ENCODE measurements at places on chromosomes 7 and 10.
A peak's percentile ranks its signal among the peaks of the same experiment; 100 is the strongest.

DNA sequence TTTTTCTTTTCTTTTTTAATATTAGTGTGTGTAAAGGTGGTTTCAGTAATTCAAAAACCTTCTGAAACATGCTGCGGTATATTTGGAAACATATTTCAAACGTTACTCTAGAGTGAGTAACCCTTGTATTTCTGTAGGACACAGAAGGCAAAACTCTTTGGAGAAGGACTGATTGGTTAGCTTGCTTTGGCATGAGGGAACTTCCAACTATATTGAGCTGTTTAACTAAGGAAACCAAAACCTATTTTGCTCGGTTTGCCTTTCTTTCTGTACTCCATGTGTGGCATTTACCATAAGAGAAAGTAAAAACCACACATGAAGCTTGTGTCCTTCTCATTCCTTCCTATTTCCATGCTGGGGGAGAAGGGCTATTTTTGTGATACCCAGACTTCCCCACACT lies 149.8 kb downstream of the DYNC1I1 start:
- no peak for ATAC-seq

- peak; percentile 57 for ATAC-seq
Measured at GRCh38 chr7:43636093-43636492, 53.2 kb downstream of the STK17A start.

DNA sequence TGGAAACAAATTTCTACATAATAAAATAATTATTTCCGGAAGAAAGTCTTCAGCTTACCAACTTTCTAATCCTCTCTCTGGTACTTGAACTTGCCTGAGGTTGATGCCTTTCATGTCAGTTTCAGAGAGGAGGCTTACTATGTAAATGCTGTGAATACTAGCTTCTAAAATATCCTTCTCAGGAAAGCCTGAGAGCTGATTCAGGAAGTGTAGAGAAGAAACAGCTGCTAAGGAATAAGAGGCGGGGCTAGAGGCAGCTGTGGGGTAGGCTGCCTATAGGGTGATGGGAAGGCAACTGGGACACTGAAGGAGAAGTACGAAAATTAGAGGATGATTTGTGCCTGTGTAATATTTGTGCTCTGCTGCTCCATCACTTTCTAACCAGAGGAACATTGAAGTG lies 69.3 kb downstream of the AVL9 start:
- no peak for ATAC-seq

DNA sequence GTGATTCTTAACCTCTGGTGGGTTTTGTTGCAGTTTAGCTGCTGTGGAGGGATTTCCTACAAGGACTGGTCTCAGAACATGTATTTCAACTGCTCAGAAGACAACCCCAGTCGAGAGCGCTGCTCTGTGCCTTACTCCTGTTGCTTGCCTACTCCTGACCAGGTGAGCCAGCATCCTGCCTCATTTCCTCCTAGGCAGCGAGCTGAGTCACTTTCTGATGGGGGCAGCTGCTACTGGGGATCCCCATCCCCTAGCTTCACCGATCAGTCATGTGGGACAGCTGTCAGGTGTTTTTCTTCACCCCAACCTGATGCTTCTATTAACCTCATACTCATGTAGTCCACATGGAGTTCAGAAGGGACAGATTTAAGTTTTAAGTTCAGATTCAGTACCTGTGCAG lies 21.7 kb upstream of the SMO start:
- no peak for ATAC-seq

DNA sequence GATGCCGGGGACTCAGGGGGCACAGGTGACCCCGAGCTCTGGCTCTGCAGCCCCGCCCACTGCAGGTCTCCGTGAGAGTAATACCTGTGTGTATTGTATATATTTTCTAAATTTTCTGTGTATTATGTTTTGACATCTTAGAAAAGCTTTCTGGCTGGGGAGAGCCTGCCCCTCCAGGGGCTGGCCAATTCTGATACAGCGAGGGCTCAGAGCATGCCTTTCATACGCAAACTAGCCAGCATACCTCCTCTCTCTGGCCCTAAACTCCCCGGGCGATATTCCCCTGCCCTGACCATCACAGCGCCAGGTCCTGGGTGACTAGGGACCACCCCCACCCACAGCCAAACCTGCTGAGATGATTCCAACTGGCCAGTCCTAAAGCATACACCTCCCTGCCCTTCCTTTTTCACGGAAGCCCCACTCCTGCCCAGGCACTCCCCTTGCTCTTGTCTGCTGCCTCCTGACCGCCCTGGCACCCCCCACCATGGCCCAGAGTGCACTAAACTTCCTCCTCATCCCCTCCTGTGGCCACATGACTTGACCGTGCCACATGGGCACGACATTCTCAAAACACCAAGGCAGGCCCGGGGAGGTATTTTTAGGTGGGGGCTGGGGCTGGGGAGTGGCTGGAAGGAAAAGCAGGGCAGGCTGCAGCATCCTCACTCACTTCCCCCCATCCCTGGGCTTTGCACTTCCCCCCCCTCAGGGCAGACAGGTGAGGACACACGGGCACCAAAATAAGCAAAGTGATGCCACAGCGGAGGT lies 61.5 kb downstream of the INSIG1 start:
- ATAC-seq: no peak

DNA sequence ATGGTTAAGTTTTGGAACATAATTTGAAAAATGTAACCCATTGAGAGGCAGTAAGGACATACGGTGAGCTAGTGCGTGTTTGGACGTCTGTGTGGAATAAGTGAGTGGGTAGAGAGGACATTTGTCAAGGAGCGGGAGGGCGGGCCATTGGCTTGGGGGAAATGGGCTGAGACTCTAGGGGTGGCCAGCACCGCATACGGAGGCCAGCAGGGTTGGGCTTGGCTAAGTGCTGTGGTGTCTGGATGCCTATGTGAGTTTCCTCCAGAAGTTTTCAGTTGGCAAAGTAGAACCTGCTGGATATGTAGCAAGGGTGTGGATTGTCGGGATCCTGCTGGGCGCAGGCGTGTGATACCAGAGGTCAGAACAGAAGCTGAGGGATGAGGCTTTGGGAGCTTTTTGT lies 103.0 kb downstream of the TCF7L2 start:
- no peak for ATAC-seq

- ATAC-seq: no peak
Measured at GRCh38 chr10:11345224-11346054, 266.0 kb downstream of the USP6NL start.

GRCh38 chr10:62250594-62251198 lies 17.9 kb downstream of the RTKN2 start:
- ATAC-seq: peak; percentile 84

- no peak for ATAC-seq
Measured at GRCh38 chr7:136868496-136869000, at the start of gene CHRM2. CHRM2 (plus strand) TSS chr7:136868652; CDS start chr7:137014866, 146,214 bp downstream.

- ATAC-seq: no peak
Measured at GRCh38 chr7:7918736-7919448, 49.7 kb upstream of the GLCCI1 start.

GRCh38 chr7:117143066-117143465 lies 179.8 kb downstream of the WNT2 start:
- ATAC-seq: no peak

- no peak for ATAC-seq
Measured at GRCh38 chr10:35413985-35414861, 77.9 kb downstream of the CCNY start.

GRCh38 chr10:4262870-4263600 lies 478.0 kb upstream of the KLF6 start:
- ATAC-seq: no peak

GRCh38 chr10:73818402-73818801 lies 7.0 kb upstream of the NDST2 start:
- no peak for ATAC-seq

GRCh38 chr10:6593241-6593671 lies 13.2 kb upstream of the PRKCQ start:
- ATAC-seq: no peak

- no peak for ATAC-seq
Measured at GRCh38 chr10:84654671-84655070, 326.3 kb downstream of the CCSER2 start.

DNA sequence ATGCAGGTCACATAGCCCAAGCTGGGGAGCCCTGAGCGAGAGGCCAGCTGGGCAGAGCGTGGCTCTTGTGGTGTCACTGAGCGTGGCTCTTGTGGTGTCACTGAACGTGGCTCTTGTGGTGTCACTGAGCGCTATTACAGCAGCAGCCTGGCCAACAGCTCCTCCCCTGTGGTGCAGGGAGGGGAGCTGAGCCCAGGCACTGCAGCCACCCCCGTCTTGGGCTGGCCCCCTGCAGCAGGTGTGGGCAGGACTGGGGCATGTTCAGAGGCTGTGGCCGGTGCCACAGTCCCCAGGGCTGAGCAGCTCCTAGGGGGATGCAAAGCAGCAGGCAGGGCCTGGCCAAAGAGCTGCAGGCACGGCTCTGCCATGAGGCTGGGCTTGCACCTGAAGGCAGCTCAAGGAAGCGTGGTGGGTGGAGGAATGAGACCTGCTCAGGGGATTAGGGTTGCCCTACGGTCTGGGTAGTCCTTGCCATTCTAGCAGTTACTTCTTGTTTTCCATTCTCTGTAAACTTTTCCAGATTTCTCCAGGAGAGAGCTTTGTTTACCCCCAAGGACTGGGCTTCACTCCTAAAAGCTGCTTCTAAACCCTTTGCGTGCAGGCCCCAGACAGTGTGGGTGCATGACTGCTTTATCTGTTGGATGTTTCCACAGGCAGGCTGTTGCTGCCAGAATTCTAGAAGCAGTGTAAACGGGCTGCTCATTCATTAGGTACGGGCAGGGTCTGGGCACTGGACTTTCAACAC lies 29.2 kb downstream of the ZNF783 start:
- ATAC-seq: no peak

GRCh38 chr7:101402081-101402779 lies 39.6 kb downstream of the COL26A1 start:
- ATAC-seq: peak; percentile 83

DNA sequence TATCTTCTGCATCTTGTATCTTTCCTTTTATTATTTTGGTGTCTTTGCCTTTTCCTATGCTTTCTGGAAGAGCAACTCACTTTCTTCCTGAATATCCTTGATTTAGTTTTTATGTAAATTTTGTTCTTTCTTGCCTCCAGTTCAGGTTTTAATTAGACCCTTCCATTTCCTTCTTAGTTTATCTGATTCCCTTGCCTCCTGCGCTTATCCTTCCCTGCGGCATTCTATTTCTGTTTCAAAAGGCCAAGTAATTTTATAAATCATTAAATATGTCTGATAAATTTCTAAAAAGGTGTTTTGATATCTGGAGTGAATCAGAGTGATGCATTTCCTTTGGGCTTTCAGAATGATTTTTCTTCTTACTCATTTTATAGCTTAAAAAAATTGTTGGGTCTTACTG lies 167.7 kb upstream of the WDR11 start:
- no peak for ATAC-seq

GRCh38 chr10:22637491-22637890 lies 76.9 kb downstream of the PIP4K2A start:
- no peak for ATAC-seq

DNA sequence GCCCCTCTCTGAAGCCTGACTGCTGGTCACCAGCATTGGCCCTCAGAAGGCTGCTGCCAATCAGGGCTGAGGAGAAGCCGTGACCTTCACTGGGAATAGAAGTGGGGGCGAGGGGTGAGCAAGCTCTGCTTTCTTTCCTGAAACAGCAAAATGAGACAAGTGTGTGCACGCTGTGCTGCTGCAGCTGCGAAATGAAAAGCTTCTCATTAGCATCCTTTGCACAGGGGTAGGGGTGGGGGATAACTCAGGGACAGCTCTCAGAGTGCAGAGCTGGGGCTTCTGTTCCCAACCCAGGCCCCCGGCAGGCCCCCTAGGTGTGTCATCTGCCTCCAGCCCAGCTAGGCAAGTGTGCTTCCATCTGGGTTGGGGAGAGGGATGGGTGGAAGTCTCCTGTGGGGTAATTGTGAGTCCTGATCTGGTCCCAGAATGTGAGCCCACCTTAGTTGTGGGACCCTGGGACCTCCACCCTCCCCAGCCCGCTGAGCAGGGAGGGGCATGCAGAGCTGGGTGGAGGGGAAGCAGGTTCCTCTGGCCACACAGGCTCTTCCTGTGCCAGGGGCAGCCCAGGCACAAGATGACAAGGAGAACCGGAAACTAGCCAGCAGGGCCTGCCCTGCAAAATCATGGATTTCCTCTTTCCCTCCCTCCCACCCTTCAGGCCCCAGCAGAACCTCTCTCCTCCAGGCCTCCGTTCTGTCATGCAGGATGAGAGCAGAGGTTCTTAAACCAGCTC lies 22.2 kb downstream of the ZNF467 start:
- ATAC-seq: no peak

DNA sequence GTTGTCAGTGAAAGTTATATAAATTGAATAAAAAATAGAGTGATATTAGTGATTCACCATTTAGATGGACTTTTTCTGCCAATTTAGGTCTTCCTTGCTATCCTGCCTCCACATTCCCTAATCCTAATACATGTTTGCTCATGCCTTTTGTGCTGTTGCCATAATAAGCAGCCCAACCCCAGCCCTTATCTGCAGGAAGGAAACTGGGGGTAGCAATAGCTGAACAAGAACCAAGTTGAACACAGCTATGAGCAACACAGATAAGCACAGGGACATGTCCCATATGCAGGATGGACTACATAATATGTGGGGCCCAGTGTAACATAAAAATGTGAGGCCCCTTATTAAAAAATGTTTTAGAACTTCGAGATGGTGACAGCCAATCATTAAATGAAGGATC lies 91.2 kb upstream of the AHR start:
- no peak for ATAC-seq

GRCh38 chr7:29224726-29225125 lies 30.2 kb downstream of the CHN2 start:
- ATAC-seq: no peak

DNA sequence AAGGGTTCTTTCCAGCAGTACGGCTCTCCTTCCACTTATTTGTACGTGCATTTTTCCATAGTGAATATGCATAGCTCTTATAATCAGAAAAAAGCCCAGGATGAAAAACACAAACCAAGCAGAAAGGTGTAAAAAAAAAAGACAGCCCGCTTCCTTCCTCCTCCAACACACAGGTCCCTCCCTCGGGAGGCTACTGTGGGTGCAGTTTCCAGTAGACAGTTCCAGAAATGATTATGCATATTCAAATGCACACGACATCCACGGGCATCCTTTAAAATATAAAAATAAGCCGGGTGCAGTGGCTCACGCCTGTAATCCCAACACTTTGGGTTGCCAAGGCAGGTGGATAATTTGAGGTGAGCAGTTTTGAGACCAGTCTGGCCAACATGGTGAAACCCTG lies 59.9 kb downstream of the TNRC18 start:
- ATAC-seq: no peak

- no peak for ATAC-seq
Measured at GRCh38 chr10:59312247-59312646, 50.1 kb downstream of the FAM13C start.

DNA sequence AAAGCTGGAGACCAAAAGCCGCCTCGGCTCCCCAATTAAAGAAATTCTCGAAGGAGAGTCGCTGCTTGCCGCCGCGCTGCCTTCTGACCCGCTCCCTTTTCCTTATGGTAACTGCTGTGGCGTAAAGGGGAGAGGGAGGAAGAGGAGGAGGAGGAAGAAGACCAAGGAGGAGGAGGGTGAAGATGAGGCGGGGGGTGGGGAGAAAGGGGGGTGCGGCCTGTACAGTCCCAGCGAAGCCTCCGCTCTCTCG lies 388 bp downstream of the CNOT4 start:
- peak; percentile 1 for ATAC-seq

GRCh38 chr10:86889997-86890396 lies 67.4 kb downstream of the MMRN2 start:
- ATAC-seq: peak; percentile 40

- ATAC-seq: no peak
Measured at GRCh38 chr7:131786204-131786603, 229.8 kb upstream of the PODXL start.

- no peak for ATAC-seq
Measured at GRCh38 chr10:17768957-17769356, 17.0 kb downstream of the TMEM236 start.
